ENCODE measurements at places on chromosomes 12 and 14.

GRCh38 chr12:52585066-52585465 lies 11.4 kb upstream of the KRT74 start:
- no peak for DNase-seq

GRCh38 chr12:6313326-6313940 lies 3.0 kb downstream of the PLEKHG6 start:
- DNase-seq = no peak

GRCh38 chr14:64507376-64508156 lies 3.0 kb downstream of the ZBTB1 start:
- DNase-seq = no peak

DNA sequence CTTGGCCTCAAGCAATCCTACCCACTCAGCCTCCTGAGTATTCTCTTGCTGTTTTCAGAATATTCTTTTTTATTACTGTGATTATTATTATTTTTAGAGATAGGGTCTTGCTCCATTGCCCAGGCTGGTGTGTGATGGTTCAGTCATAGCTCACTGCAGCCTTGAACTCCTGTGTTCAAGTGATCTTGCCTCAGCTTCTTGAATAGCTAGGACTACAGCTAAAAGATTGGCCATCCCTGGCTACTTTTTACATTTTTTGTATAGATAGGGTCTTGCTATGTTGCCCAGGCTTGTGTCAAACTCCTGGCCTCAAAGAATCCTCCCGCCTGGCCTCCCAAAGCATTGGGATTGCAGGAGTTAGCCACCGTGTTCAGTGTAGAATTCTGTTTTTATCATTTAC lies 73.3 kb downstream of the ERC1 start:
- no peak for DNase-seq

DNA sequence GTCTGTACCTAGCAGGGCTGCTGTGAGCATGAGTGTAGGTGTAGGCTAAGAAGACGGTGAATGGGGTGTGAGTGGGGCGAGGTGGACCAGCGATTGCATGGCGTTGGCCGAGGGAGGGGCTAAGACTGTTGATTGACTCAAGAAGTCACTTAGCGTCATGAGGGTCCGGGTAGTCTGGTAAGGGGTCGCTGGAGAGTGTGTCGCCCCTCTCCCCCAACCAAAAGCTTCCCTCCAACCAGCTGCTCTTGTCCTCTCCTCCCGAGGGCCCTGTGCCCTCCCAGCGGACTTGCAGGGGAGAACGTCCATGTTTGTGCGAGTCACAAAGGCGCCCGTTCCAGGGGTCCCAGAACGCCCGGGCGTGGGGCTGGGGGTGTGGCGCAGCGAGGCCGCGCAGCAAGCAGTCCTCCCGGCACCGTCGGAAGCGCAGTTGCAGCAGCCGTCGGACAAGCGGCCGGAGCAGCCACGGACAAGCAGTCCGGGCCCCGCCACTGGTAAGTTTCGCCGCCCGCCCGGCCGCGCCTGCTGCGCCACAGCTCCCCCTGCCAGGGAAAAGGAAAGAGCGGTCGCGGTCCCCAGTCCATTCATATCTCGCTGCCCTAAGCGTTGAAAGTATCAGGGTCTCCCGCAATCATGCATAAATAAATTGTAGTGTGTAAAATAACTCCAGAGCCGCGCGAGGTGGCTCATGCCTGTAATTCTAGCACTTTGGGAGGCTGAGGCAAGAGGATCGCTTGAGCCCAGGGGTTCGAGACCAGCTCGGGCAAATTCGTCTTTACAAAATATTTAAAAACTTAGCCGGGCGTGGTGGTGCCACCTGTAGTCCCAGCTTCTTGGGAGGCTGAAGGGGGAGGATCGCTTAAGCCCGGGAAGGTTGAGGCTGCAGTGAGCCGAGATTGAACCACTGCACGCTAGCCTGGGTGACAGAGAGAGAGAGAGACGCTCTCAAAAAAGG lies at the start of gene CCDC63:
TSS of gene CCDC63 (plus strand) at position 373 of the 952 bp plus-strand sequence. CDS start 5,968 bp downstream, outside the sequence.
- DNase-seq = peak; percentile 50

GRCh38 chr12:15698377-15698871 lies 90.8 kb downstream of the EPS8 start:
- no peak for DNase-seq

DNA sequence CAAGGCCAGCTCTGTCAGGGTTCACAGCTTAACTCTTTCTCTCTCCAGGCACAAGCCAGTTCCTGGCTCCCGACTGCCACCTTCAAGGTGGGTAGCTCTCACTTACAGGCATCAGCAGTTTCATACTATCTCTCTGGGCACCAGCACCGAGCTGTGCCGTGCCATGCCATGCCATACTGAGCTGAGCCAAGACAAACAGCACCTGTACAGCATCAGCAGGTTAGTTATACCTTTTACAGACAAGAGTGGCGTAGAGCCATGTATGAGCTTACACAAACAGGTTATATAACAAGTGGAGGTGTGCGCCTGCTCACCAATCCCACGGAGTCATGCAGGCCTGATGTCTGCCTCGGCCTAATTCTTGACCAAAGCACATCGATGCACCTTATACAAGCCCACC lies 1098.7 kb downstream of the AACS start:
- DNase-seq = no peak

- DNase-seq = peak; percentile 31
These were observed 744 bp downstream of the STYX start for GRCh38 chr14:52730709-52731111.

DNA sequence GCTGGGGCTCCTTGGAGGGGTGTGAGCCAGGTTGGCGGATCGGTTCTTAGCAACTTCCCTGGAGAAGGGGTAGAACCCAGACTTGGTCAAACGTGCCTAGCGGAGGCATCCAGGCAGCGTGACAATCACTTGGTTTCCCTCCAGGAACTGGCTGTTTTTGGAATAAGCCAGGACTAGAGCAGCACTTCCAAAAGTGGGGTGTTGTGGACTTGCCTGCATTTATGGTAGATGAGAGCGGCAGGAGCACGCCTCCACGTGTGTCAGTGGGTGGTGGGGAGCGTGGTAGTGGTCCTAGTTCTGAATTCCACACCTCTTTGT lies 2.8 kb downstream of the PRMT8 start:
- DNase-seq = no peak

DNA sequence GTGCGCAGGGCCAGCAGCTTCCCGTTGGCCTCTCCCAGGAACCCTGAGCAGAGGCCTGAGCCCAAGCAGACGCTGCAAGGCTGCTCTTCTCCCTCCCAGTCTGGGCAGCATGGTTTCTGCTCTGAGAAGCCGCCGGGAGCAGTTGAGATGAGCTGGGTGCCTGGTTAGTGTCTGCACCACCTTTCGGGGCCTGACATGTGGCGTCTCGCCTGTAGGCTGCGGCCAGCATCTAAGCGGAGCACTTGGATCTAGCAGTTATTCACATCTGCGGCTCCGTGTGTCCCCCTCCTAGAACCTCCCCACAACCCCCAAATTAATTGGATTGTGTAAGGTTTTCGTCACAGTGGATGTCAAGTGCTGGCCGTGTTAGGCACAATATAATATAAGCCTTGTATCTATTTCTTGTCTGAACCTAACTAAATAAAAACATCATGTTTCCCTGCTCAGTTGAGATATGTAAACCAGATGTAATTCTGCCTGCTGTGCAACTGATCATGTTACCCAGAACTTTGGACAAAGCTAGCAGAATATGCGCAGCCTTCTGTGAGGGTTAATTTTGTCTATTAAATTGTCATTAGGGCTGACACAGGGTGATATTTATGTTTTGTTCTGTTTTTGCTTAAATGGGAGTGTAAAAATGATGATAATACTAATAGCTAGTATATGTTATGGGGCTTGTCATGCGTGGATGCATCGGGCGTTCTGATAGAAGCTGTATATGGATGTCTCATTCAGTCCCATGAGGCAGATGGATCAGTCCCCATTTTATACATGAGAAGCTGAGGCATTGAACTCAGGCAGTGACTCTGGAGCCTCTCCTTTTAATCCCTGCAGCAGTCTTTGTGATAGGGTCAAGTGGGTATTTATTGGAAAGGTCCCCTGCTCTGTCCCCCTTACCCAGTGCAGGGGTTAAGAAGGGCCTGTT lies 45.8 kb downstream of the ELK3 start:
- DNase-seq = no peak

DNA sequence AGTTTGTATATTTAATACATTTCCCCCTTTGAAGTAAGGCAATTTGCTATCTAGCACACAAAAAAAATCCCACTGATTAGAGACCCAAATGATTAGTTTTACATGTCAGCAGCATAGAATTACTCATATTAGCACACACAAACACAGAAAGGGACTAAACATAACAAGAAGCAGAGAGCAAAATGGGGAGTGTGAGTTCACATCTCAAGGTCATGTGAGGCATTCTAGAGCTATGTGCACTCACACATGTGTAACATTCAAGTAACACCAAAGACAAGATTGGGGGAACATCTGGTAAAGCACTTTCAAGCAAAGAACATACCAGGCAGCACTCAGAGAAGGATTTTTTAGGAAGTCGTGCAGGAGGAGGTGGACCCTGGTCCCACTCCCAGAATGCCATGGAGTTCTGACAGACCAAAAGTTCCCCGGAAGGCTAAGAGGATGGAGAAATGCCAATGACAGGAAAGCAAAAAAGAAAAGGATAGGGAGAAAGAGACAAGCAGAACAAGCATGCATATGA lies 105.8 kb upstream of the SINHCAF start:
- DNase-seq = no peak

DNA sequence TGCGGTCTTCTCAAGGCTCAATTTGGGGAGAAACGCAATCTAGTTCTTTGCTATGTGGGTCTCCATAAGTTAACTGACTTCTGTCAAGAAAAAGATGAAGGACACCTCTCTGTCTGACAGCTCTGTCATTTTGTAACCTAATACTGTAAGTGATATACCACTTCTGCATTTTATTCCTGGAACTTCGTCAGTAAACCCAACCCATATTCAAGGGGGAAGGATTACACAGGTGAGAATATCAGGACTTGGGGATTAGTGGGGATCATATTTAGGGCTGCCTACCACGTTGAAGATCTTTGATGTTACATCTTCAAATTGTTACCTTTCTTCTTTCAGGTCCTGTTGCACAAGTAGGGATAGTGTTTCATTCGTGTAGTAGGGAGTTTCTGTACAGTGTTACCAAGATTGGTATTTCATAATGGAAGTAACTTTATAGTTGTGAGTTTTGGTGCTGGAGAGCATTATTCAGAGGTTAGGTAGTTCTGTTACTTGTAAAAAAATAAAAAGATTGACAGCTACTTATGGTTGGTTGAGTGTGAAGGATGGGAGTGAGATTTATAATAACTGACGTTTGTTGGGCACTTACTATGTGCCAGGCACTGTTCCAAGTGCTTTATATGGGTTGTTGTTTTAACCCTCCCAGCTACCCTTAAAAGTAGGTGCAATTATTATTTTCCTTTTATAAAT lies 1.6 kb downstream of the TMEM260 start:
- no peak for DNase-seq

DNA sequence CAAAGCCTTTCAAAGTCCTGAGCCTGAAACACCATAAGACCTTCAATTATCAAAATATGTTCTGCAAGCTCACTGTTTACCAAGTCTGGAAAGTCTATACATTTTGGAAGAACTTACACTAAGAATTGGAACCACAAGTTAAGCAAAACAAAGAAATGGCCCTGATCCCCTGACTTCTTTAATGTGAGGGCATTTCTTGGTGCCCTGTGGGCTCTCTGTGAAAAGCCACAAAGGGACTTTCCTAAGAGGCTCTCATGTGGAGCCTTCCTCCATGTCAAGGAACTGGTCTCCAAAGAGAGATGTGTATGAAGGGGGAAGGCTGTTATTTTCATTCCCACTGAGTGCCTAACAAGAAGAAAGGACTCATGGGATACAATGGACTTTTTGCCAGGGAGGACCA lies 13.5 kb upstream of the MYH6 start:
- DNase-seq = no peak

DNA sequence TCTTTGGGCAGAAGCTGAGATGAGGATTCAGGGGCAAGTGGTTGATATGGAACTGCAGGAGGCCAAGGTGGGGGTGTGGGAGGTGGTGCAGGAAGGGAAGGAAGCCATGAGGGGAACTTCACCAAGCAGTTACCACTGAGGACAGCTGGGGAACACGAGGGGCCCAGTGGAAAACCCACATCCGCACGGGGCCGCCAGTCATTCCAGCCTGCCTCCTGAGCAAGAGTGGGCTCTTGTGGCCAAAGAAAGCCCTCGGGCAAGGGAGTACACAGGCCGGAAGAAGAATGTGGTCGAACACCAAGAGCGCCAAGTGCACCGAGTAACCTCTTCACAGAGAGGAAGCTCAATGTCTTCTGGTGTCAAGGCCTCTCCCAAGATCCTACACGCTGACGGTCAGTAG lies 252.2 kb upstream of the FOXN3 start:
- no peak for DNase-seq

DNA sequence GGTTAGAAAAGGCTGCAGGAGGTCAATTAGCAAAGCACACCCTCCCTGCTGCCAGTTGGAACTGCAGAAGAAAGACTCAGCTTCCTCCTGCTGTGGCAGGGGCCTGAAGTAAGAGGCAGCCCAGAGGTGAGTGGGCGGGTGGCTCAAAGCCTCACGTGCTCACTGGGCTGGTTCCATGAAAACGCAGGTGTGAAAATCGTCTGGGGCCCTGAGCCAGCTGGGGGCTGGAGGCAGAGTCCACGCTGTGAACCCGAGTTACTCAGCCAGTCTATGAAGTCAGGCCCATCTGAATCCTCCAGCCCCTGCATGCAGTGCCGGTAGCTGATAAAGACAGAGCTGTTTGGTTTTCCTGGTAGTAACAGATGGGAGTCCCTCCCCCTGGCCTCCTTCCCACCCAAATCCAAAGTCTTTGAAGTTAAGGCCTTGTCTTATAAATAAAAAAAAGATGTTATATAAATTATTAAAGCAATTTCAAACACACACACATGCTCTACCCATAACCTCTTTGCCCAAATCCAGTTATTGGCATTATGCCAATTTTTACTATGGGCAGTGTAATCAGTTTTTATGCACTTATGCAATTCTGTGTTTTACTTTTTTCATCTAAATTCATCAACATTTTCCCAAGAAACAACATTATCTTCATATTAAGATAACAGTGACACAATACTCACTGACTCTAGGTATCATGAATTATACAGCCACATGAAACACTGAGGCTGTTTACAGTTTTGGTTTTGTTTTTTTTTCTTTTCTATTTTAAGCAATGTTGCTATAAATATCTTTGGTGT lies 57.9 kb upstream of the PNMA1 start:
- DNase-seq = peak; percentile 69

- DNase-seq = no peak
These were observed 27.8 kb downstream of the SNRNP35 start for GRCh38 chr12:123485756-123486155.

- DNase-seq = no peak
These were observed 56.1 kb downstream of the EPS8 start for GRCh38 chr12:15733136-15733535.

DNA sequence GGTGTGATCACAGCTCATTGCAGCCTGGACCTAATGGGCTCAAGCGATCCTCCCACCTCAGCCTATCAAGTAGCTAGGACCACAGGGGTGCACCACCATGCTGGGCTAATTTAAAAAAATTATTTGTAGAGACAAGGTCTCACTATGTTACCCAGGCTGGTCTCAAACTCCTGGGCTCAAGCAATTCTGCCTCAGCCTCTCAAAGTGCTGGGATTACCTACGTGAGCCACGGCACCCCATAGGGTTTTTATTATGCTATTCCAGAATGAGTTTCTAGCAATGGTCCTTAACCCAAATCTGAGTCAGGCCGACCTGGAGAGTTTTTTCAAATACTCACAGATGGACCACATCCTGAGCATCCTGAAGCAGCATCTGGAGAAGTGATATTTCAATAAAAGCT lies 159.8 kb downstream of the CPNE8 start:
- DNase-seq = no peak
